ENCODE measurements at places on chromosomes 5 and 9.

DNA sequence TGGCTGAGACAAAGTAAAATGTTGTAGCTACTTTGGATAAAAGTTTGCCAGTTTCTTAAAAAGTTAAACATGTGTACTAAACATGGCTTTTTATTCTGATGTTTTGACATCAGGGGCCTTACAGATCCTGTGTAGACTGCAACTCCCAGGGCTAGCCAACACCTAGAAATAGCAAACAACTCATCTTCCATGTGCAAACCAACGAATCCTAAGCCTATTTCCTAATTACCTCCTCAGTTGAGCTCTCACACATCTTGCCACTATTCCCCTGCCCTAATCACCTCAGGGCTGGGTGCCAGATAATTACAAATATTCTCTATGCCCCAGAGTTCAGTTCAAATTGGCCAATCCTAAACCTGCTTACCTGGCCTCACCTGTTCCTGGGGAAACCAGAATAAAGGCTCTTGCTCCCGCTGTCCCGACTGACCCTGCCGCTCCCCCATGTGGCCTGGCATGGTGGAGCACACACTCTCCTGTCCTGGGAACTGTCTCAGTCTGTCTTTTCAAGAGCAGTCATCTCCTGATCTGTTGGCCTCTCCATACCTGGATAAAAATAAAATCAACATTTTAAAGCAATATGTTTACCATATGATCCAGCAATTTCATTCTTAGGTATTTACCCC lies 37.1 kb upstream of the FAM169A start:
- DNase-seq = no peak

GRCh38 chr9:120570296-120570695 lies 9.7 kb downstream of the CDK5RAP2 start:
- no peak for DNase-seq

DNA sequence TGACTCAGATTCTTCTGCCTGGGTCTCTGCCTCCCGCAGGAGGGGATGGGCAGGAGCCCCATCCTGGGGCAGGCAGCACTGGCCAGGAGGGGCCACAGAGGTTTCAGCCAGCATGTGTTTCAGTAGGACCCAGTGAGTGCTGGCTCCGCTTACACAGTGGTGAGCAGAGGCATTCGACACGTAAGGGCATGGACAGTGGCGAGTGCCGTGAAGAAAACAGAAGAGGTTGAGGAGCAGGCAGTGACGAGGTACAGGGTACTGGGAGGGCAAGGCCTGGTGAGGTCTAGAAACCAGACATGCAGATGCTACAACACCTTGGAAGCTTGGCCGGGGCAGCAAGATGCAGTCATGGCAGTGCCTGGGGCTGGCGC lies 41.5 kb downstream of the CACNA1B start:
- no peak for DNase-seq

DNA sequence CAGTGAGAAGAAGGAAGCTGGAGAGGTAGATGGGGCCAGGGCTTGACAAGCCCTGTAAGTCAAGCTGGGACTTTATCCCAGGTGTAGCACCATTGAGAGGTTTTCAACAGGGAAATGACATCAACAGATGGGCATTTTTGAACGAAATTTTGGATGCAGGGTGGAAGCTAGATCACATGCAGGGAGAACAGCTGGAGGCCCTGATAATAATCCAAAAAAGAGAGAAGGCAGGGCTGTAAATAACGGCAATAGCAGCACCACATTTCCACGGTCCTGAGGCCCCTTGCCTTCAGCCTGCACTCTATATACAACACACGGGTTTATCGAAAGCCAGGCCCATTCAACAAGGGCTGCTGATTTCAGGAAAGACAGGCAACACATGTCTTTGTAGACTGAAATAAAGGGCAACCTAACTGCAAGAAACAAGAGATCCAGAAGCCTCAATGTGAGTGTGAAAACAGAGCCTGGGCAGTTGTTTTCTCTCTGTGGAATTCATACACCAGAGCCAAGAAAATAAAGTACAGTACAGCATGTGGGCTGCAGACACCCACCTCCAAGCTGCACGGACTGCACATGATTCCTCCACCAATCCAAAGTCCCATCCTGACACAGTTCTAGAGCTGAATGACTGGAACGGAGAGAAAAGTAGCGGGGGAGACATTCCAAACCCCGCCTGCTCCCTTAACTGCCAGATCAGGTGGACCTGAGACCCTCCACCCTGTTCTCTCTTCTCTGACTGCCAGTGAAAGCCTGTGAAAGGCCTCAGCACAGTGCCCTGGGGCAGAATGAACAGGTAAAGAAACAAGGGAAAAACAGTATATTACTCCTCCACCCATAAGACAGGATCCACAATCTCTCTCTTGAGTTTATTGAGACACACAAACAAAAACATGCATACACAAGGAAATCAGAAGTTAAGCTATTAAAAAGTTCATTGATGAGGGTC lies 36.3 kb downstream of the KLHL3 start:
- DNase-seq = no peak

DNA sequence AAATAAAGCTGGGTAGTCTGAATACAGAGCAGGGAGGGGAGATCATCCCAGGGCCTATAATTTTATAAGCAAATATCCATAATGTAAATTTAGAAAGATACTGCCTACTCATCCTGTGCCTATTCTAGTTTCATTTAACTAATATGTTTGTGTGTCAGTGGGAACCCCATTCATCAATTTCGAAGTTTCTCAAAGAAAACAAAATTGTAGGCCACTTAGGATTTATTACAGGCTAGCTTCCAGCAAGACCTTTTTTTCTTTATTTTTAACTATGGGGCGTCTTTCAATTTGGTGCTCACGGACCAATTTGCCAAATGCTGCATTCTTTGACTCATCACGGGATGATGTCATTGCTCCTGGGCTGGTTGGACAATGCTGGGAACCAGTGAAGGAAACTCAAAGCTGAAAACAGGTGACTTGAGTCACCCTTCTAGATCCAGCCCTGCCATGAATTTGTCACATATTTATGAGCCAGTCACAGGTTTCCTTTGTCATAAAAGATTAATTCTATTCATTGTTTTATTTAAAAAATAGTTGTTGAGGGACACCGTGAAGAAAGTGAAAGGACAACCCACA lies 13.4 kb downstream of the PCSK5 start:
- DNase-seq = no peak

GRCh38 chr5:57494104-57495098 lies 11.8 kb upstream of the ACTBL2 start:
- no peak for DNase-seq

DNA sequence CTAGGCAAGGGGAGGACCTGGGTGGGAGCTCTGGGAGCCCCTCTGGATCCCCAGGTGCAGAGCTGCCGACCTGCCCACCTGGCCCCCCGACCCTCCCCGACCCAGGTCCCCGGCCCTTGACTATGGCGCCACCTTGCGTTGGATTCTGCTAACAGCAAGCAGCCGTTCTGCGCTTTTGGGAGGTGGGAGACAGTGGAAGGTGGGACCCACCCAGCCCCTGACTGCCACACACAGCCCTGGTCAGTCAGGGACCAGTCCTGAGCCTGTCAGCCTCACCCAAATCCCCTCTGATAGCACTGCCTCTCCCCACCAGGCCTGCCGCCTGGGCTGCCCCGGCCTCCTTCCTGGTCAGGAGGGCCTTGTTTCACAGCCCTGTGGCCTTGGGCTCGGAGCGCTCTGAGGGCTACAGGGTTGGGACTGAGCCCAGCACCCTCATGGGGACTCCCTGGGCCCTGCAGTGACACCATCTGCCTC lies 77.9 kb downstream of the HMCN2 start:
- DNase-seq = no peak

GRCh38 chr5:150229571-150229970 lies 39.7 kb downstream of the SLC6A7 start:
- DNase-seq = no peak

GRCh38 chr5:91190314-91190690 lies 192.8 kb downstream of the ARRDC3 start:
- DNase-seq = no peak

- DNase-seq = no peak
Measured at GRCh38 chr5:150729859-150730258, 29.0 kb downstream of the DCTN4 start.

DNA sequence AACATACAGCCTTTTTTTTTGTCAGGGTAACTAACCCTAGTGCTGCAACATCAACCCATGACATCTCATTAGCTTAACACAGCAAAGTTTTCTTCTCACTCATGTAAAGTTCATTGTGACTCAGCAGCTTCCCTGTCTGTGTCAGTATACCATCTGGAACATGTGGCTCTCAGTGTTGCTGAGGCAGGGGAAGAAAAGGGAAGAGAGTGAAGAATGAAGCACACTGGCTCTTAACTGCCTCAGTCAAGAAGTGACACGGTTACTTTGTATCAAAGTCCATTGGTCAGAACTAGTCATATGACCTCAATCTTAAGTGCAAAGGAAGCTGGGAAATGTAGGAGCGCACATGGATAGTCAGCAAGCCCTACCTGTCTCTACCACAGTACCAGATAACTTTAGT lies 185.0 kb upstream of the ELL2 start:
- DNase-seq = no peak

DNA sequence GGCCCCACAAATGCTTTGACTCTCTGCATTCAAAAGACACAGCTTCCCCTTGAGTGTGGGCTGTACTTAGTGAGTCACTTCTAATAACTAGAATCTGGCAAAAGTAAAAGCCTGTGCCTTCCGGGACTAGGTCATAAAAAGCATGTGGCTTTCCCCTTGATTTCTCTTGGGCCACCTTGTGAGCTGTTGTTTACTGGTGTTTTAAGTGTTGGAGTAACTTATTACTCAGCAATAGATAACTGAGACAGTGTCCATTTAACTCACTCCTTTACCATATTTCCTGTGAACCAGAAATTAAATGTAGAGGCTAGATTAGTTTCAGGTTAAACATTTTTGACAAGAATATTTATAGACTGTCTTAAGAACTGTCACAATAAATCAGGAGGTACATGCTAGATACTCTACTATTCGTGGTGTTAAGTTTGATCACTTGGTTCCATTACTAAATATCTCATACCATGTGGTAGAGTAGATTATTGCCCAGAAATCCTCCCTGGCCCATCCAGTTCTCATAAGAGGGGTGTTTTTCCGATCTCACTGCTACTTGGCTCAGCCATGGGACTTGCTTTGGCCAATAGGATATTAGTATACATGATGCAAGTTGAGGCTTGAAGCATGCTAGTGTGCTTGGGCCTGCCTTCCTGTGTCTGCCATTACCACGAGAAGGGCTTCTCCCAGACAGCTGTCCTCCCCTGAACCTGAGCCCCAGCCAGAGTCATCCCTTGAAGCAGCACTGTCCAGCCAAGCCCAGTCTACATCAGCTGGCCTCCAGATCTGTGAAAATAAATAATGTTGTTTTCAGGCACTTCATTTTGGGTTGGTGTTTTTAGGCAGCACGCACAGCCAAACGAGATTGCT lies 10.4 kb upstream of the CMBL start:
- no peak for DNase-seq

DNA sequence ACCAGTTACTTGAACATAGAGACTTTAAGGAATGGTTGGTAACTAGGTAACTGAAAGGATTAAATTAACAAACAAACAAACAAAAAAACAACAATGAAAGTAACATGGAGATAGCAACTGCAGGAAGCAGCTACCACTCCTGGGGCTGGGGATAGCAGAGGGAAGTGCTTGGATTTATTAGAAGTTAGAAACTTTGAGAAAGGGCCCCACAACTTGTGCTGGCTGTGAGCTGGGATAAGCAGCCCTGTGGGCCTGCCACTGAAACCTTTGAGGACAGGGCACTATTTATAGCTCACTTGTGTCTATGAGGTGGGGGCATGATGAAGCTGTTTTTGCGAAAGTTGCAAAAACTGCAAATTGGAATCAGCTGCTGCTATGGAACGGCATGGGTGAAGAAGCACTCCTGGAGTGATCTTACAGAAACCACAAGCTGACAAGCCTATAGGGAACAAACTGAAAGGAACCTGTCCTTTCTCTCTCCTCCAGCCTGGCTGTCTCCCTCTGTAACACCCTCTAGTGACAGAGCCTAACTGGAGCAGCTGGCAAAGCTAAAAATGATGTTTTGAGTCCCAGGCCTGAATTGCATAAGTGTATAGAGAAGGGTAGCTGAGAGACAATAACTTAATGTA lies 91.4 kb upstream of the RANBP6 start:
- DNase-seq = no peak

GRCh38 chr5:140319833-140320232 lies 16.9 kb upstream of the PFDN1 start:
- DNase-seq = no peak

DNA sequence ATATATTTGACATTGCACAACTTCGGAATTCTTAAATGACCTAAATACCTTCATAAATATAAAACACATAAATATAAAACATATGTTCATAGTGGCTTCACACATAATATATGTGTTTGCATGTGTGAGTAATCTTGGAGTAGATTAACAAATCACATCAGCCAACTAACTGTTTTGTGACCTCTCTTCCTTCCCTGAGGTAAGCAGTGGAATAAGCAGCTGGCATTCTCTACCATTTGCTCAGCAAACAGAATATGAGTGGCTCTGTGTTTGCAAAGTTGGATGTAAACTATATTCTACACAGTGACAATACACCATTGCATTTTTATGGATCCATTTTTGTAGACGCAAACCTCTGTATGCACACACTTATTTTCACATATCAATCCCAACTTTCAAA lies 189.9 kb downstream of the ACER2 start:
- DNase-seq = no peak

DNA sequence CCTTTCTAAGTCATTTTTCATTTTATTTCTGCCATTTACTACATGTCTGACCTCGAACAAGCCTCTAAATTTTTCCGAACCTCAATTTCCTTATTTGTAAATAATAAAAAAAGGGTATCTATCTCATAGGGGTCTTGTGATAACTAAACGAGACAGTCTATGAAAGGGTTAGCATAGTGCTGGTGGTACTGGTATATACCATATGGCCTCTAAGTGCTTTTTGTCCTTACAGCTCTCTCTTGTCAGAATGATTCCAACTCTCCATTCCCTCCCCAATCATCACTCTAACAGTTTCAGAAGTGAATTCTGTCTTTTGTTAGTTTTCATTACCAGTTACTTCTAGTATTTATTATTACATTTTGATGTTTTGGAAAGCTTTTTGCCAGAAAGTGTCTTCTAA lies 85.5 kb upstream of the ACTBL2 start:
- no peak for DNase-seq

GRCh38 chr9:13939134-13939533 lies 374.8 kb downstream of the NFIB start:
- peak; percentile 70 for DNase-seq
